Endothelial cell (in vitro differentiated cells): ENCODE measurements at places on chromosomes 3 and 15. TPM values are rescaled to one million over a fixed set of nuclear protein-coding genes. Genes with fewer than 3 reads are reported as not detected.

OR5H14 gene
- not detected for total RNA-seq

DAG1 gene
- 54.8 TPM for total RNA-seq

ACY1 gene
- 19.8 TPM for total RNA-seq

SLC2A2 gene
- total RNA-seq, result not detected

PRTG gene
- total RNA-seq, result 165 TPM

INKA1 gene
- total RNA-seq, result 57.6 TPM

ZNF80 gene
- not detected for total RNA-seq

MDFIC2 gene
- total RNA-seq, result not detected

CLRN1 gene
- not detected for total RNA-seq

CMTM8 gene
- total RNA-seq, result 16.2 TPM

GOLGA6B gene
- not detected for total RNA-seq

CLSTN2 gene
- 0.74 TPM for total RNA-seq

DNASE1L3 gene
- total RNA-seq, result 1.6 TPM

CAND2 gene
- 1.8 TPM for total RNA-seq
